ENCODE measurements at places on chromosomes 7 and 10. TPM values are rescaled to one million over a fixed set of nuclear protein-coding genes. Genes with fewer than 3 reads are reported as not detected.

DNA sequence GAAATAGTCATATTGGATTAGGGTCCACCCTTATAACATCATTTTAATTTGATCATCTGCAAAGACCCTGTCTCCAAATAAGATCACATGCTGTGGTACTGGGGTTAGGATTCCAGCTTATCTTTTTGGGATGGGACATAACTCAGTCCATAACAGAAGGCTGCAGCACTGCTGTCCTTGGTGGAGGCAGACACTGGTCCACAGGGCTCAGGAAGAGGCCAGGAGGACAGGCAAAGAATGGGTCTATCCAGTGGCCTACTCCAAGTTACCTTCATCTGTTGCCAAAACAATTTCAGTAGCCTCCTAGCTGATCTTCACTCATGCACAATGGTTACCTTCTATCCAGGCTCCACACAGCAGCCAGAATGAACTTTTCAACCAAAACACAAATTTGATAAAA, 387.0 kb downstream of the GRID1 start:
- no peak for DNase-seq

DNA sequence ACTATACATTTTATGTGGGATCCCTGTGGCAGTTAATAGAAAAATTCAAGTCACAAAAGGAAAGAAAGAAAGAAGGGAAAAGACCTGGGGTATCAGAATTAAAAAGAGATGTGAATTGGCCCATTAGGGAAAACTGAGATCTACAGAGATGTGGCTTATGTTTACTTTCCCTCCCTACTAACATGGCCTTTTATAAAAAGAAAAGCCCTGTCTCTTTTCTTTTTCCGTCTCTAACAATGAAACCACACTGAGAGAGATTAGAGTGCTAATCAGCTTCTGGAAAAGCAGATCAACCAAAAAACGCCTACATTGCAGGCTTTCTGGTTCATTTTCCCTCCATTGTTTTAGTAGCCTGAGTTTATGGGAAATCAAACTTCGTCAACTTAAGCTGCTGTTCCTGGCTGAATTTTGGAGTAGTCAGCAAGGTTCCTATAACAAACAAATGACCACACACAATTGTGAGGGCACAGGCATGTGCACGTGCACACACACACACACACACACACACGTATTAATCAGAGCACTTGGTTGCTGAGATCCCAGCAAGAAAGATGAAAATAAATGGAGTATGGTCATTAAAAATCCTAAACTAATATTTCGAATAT, 235.1 kb downstream of the SORCS1 start:
- DNase-seq: no peak

GRCh38 chr10:30116041-30116491, 56.7 kb upstream of the JCAD start:
- no peak for DNase-seq

GRCh38 chr10:35211390-35211789, 84.7 kb downstream of the CREM start:
- no peak for DNase-seq

GRCh38 chr10:118447478-118448270, 105.5 kb upstream of the FAM204A start:
- peak; percentile 5 for DNase-seq

DNA sequence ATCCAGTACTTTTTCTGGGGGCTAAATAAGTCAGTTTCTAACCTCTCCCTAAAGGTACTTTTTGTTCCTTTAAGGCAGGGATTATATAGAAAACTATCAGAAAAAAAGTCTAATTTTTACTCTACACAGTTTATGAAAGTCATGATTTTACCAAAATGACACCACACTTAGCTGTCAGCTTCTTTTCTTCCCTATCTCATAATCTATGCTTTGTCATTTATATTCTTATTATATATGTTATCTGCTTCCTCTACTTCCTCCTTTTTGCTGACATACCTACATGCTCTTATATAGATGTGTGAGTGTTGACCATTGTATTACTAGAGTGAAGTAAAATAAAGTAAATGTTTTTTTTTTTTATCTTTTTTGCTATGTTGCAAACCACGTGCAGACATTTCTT, 203.9 kb upstream of the CHRM2 start:
- no peak for DNase-seq

DNA sequence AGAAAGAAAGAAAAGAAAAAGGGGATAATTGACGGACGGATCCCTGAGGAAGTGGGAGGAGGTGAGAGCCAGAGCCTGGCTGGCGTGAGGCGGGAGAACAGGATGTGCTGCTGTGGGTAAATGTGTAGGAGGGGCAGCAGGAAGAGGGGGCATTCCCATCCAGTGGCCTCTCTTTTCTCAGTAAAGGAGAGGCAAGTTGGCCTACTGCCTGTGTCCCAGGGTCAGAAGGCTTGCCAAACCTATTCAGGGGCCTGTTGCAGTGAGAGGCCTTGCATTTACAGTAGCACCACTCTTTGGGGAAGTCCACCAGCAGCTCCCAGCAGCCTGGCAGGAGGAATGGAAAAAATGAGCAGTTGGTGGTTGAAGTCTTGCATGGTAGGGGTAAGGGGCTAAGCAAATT, 26.6 kb upstream of the ASCC1 start:
- peak; percentile 29 for DNase-seq

- no peak for DNase-seq
Measured at GRCh38 chr10:129933456-129934092, 30.5 kb downstream of the EBF3 start.

DNA sequence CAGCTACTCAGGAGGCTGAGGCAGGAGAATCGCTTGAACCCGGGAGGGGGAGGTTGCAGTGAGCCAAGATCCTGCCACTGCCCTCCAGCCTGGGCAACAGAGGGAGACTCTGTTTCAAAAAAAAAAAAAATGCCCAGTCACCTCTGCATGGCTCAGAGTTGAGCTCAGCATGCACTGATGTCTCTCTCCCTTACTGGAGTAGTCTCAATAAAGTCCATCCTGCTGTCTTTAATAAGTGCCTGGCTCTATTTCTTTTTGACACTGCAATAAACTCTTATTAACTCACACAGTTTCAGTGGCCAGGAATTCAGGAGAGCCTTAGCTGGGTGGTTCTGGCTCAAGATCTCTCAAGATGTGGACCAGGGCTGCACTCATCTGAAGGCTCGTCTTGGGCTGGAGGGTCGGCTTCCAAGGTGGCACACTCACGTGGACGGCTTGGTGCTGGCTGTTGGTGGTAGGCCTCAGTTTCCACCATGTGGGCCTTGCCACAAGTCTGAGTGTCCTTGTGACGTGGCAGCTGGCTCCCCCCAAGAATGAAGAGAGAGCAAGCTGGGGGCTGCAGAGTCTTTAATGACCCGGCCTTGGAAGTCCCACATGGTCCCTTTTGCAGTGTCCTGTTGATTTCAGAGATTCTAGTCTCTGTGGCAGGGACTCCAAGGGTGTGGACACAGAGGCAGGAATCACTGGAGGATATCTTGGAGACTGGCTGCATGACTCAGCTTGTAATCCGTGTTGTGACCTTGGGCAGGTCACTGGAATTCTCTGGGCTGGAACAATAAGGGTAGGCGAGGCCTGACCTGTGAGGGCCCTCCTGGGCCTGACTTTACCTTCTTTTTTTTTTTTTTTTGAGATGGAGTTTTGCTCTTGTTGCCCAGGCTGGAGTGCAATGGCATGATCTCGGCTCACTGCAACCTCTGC, 85.9 kb upstream of the KMT2C start:
- DNase-seq: peak; percentile 51

- DNase-seq: no peak
Measured at GRCh38 chr10:46516660-46517416, 39.6 kb downstream of the GPRIN2 start.

GRCh38 chr7:44602576-44602910, 3.9 kb upstream of the OGDH start:
- no peak for DNase-seq

- no peak for DNase-seq
Measured at GRCh38 chr10:4066581-4067390, 281.8 kb upstream of the KLF6 start.

DNA sequence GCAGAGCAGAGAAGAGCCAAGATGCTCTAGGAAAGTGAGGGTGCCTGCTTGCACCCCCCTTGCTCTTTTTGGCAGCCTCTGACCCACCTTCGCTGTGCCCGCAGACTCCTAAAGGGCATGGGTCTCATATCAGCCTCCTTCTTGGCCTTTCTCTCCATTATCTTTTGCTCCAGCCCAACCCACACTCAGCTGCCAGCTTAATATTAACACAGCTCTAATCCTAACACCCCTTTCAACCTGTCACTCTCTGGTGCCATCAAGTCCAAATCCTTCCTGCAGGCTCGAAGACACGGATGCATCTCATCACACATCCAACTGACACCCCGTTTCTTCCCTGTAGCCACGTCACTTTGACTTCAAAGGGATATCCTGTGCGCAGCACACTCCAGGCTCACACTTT, 171.6 kb upstream of the AUTS2 start:
- no peak for DNase-seq

- no peak for DNase-seq
Measured at GRCh38 chr10:46520941-46521340, 35.5 kb downstream of the GPRIN2 start.

- DNase-seq: no peak
Measured at GRCh38 chr7:30702200-30702599, 19.9 kb upstream of the CRHR2 start.

DNA sequence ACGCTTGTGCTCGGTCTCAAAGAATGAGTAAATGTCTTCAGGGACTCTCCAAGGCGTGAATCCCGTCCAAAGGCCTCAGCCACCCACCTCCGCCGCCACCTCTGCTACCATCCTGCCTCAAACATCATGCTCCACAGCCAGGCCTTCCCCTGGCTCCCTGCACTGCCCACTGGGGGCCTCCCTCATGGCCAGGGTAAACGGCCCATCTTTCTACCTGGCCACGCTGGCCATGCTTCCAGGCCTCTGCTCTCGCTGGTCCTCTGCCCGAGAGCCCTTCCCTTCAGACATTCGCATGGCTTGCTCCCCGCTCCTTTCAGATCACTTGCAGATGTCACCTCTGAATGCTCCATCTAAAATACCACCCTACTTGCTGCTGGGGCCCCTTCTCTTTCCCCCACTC, 40.2 kb downstream of the ZNF783 start:
- no peak for DNase-seq

DNA sequence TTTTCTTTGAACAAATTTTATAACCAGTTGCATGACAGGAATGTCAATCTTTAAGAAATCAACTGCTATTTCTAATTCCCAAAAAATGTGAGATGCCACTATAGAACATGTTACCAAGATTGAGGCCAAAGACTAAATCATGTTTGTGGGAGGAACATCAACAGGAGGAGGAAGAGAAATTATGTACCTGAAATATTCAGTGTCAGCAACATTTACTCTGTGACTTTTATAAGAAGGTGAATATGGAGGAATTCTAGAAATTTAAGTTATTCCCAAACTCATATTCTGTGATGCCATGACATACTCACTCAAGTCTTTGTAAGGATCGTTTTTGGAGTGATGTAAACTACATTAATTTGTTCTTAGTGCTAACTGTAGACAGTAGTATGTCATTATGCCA, 408.4 kb downstream of the SH2D4B start:
- DNase-seq: no peak

GRCh38 chr10:70462349-70462984, 16.1 kb upstream of the PALD1 start:
- no peak for DNase-seq

GRCh38 chr7:28442540-28443420, 30.5 kb downstream of the CREB5 start:
- no peak for DNase-seq

GRCh38 chr10:133277993-133278576, 1.4 kb upstream of the ADAM8 start:
- no peak for DNase-seq

GRCh38 chr10:79247373-79248137, 99.7 kb upstream of the PPIF start:
- DNase-seq: no peak

DNA sequence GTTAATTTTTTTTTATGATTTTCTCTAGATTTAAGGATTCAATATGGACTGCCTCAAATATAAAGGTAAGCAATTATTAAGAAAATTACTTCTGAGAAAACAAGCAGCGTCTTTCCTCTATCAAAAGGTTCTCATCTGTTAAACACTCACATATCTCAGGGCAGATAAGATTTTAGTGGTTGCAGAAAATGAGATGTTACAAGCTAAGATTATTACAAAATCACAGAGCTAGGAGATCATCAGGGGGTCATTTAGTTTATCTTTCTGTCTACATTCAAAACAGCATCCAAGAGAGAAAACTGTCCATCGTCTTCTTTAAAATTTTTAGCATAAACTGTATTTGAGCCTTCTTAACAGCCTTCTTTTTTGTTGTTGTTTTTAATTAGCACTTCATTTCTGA, 29.1 kb upstream of the RHOBTB1 start:
- no peak for DNase-seq

DNA sequence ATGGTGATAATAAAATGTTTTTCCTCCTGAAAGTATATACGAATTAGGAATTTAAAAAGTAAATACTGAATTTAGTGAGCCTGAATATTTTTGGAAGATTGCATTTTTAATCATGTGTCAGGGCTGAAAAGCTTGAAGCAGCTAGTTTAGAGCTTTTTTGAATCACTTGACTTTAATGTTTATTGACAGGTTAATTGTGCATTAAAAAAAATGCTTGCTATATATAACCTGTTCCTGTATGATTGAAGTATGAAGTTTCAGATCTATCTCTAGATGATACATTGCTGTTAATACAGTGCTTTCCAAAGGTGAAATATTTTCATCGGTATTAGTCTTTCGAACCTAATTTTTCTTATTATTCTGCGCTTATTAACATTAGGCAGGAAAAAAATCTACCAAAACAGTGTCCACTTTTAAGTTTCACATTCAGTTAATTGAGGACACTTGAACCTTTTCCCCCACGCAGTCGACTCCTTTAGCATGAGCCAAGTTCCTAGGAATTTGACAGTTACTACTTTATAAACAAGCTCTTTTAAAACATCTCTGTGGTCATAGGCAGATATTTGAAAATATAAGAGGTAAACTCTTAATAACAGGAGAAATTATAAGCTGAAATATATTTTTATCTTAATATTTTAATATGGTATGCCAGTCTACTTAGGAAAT, 187.1 kb downstream of the MLLT10 start:
- no peak for DNase-seq

GRCh38 chr10:92799568-92799967, 48.8 kb upstream of the EXOC6 start:
- DNase-seq: no peak

GRCh38 chr10:86836044-86836443, 79.6 kb downstream of the BMPR1A start:
- no peak for DNase-seq

GRCh38 chr7:94100723-94101345, 96.7 kb upstream of the BET1 start:
- DNase-seq: no peak

The CPVL gene
- 12.6 TPM for total RNA-seq

The NRCAM gene
- 7.9 TPM for total RNA-seq

The OPN4 gene
- not detected for total RNA-seq

The NCF1 gene
- total RNA-seq: 2.7 TPM

The ARHGAP21 gene
- total RNA-seq: 79.2 TPM

The MRLN gene
- total RNA-seq: 15.7 TPM

The ANXA11 gene
- total RNA-seq: 38.9 TPM

The AGAP3 gene
- total RNA-seq: 27.6 TPM

The OR2A12 gene
- total RNA-seq: not detected

The NODAL gene
- total RNA-seq: not detected

The GHRHR gene
- not detected for total RNA-seq

The FAM237B gene
- total RNA-seq: not detected

The TWIST1 gene
- total RNA-seq: 39.9 TPM

The PARD3 gene
- total RNA-seq: 72.5 TPM

The PLEKHS1 gene
- not detected for total RNA-seq

The RBP4 gene
- total RNA-seq: 55.5 TPM

The PURB gene
- total RNA-seq: 33.6 TPM

The CYP26C1 gene
- total RNA-seq: not detected

The BICC1 gene
- 30.3 TPM for total RNA-seq

The ARL3 gene
- 6.2 TPM for total RNA-seq

The MYPN gene
- total RNA-seq: 9.4 TPM

The PTF1A gene
- total RNA-seq: not detected

The VAX1 gene
- total RNA-seq: not detected

Data from skin of body (tissue), 3 donors.